ENCODE measurements at places on chromosomes 12 and 14.

DNA sequence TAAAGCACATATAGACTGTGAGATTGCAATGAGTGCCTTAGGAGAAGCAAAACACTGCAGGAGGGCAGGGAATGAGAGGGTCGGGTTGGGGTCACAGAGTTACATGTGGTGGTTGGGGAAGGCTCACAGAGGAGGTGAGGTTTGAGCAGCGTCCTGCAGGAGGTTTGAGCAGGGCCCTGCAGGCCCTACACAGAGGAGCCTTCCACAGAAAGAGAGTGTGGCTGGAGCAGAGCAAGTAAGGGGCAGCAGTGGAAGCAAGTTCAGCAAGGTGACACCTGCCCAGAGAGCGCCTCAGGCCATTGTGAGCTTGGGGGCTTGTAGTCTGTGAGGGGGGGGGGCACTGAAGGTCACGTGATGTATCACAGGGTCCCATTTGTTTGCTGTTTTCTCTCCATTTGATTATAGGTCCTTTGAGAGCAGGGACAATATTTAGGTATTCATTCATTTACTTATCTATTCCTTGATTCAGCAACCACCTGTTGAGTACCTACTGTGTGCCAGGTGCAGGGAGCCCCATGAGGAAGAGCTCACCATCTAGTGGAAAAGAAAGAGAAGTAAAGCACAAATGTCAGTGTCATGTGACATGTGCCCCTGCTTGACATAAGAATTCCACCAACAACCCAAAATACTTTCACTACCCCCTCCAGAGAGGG, 56.6 kb downstream of the GALNT16 start:
- DNase-seq, result no peak

- DNase-seq, result no peak
These were observed 9.1 kb downstream of the C12orf76 start for GRCh38 chr12:110039085-110039807.

DNA sequence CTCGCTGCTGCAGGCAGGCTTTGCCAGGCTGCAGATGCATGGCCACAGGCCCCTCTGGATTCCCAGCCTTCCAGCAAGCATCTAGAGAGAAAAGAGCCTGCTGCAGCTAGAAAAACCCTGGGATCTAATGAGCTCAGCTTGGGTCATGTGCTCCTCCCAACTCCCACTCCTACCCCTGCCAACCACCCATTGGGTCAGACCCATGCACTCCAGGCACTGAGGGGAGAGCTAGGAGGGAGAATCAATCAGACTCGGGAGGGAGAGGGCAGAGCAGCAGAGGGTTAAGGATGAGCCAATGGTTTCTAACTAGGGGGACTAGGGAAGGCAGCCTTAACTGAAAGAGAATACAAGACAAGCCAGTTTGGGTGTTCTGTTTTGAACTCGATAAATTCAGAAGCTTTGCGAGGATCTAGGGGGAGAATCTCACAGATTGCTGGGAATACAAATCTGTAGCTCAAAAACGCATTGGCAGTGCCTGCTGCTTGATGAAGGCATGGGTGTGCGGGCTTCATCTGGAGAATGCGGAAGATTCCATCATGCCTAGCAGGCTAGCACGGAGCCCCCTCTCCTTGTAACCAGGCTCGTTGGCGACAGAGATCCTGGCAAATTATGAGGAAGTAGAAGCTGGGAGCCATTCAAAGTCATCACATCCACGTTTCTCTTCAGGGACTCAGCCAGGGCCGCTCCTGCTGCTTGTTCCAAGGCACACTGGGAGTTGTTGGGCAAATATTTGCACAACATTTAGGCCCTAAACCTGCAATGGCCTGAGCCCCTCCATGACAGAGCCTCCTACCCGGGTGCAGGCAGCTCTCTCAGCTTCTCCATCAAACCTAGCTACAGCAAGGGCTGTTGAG, 56.4 kb downstream of the VCPKMT start:
- no peak for DNase-seq

GRCh38 chr12:95408201-95408600, 65.8 kb upstream of the METAP2 start:
- no peak for DNase-seq

DNA sequence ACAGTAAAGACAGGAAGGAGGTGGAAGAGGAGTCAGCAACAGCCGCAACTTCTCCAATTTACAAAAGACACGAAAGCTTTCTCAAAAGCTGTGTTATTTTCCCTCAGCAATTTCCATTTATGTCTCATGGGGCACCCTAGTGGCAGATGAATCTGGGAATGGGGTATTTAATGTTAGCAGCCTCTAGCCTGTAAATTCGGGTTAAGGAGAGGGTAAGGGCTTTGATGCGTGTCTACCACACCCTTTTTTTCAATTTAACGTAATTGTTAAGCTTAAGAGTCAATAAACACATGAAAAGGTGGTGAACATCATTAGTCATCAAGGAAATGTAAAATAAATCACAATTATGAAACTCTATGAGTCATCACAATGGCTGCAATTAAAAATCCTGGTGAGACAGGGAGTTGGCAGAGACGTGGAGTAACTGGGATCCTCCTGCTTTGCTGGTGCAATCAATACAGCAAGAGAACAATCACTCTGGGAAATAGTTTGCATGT, 986.4 kb downstream of the AACS start:
- no peak for DNase-seq

DNA sequence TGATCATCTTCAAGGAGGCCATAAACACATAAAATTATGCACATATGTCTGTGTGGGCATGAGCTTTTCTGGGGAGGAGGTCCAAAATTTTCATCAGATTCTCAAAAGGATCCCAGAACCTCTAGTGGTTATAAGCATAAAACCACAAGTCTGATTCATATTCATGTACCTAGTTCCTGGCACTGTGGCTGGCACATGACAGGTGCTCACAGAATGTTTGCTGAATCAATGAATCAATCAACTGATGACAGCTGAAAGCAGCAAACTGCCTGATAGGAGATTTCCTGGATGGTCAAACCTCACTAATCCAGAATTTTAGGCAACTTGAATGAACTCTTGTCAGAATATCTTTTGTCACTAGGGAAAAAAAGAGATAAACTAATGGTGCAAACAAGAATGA, 13.5 kb upstream of the CMKLR1 start:
- DNase-seq, result no peak

- DNase-seq, result no peak
These were observed 365.4 kb upstream of the ATP2B1 start for GRCh38 chr12:90074086-90074485.

DNA sequence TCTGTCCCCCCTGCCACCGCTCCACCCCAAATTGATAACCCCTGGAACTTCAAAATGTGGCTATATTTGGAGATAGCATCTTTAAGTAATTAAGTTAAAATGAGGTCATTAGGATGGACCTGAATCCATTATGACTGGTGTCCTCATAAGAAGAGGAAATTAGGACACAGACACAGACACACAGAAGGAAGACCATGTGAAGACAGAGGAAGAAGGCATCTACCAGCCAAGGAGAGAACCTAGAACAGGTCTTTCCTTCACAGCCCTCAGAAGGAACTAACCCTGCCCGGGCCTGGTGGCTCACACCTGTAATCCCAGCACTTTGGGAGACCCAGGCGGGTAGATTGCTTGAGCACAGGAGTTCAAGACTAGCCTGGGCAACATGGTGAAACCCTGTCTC, 3.6 kb upstream of the HRK start:
- no peak for DNase-seq

- no peak for DNase-seq
These were observed 337.7 kb upstream of the GARIN6 start for GRCh38 chr12:99309812-99310211.

- DNase-seq, result no peak
These were observed 64.8 kb downstream of the DACT1 start for GRCh38 chr14:58702441-58703160.

DNA sequence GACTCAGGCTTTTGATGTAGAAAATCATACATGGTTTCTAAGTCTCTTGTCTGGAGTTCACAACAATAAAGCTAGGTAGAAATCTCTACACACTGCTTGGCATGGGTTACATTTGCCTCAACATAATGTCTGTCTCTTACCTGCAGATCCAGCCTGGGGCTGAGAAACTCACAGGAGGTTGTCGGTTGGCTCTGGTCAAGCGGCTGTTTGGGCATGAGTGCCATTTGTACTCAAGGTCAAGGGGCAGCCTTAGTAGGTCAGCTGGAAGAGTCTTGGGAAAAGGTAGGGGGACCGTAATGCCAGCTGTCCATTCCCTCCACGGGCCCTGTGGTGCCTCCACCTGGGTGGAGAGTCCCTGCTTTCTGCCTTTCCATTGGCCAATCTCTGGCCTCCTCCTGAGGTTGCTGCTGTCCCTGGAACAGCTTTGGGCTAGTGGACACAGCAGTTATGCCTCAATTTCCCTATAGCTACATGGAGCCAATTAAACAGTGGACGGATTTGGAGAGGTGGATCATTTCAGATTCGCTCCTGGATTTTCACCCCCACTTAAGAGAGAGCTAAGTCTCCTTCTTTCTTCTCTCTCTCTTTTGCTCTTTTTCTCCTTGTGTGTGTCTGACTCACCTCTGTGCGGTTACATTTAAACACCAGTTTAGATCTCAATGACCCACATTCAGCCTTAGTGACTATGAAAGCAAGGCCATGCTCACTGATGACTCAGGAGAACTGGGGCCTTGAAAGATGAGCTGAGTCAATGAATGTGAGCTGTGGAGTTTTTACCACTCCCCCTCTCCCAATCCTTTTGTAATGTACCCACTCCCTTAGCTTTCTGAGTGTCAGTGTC, 132.8 kb upstream of the HIF1A start:
- no peak for DNase-seq

DNA sequence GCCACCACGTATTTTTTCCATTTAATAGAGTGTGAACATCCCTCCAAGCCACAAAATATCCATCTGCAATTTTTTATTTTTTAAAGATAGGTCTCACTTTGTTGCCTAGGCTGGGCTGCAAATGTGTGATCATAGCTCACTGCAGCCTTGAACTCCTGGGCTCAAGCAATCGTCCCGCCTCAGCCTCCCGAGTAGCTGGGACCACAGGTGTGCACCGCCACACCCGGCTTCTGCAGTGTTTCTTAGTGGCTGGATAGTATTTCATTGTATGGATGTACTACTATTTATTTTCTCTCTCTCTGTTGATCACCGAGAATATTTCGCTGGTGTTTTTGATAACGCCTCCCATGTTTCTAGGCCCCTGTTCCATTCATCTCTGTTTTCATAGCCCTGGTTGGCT, 17.5 kb downstream of the MLXIP start:
- no peak for DNase-seq

DNA sequence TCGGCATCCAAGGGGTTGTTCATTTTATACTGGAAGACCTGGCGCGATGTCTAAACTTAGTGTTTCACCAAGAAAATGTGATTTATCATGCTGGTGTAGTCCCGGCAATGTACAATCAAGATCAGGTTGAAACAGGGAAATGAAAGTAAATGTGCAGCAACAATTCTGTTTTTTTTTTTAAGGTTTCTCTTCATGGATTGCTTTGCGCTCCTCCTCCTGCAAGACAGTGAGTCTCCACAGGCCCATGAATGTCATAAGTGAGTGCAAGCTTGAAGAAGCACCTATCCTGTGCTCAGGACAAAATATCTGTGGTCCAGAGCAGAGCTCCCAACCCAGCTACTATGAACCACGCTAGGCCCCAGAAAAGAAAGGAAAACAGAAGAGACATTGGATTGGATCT, 143.4 kb downstream of the KCNK10 start:
- no peak for DNase-seq

DNA sequence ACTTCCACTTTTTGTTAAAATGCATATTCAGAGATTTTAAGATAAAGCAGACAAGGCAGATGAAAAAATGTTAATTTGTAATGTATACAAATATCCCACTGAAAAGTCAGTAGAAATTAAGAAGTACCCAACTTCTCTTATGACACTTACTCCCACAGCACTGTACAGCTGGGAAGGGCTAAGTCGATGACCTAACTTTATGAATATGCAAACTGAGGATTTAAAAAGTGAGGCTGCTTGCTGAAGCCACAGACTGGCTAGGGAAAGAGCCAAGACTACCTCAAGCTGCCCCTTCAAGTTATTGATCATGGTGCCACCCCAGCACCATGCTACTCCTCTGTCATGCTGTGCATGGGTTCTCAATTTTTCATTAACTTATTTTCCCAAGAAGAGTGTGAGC, 17.0 kb downstream of the PPM1H start:
- DNase-seq, result no peak

GRCh38 chr14:25411781-25412757, 362.1 kb upstream of the STXBP6 start:
- no peak for DNase-seq

- DNase-seq, result no peak
These were observed 48.7 kb downstream of the ST8SIA1 start for GRCh38 chr12:22285846-22286245.

DNA sequence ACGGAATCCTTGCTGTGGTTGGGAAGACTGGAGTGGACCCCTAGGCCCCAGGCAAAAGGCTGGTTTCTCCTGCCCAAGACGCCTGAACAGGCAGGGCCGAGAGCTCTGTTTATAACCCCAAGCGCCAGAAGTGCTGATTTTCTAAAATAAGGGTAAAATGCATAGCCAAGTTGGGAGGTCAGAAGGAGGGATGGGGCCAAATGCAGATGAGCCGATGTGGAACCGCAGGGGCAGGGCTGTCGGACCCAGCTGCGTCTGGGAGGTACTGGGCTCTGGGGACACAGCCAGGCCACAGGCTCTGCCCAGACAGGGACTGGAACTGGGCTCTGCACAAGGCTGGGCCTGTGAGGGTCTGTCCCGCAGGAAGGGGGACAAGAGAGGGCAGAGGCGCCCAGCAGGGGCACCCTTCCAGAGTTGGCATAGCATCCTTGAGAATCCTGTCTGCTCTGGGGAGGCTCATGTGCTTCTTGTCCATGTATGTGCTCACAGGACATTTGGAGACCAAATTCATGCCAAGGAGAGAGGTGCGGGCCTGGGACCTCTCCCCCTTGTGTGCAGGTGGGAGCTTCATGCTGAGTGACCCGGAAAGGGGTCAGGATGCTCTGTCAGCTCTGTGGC, 49.1 kb downstream of the JAG2 start:
- DNase-seq, result no peak

DNA sequence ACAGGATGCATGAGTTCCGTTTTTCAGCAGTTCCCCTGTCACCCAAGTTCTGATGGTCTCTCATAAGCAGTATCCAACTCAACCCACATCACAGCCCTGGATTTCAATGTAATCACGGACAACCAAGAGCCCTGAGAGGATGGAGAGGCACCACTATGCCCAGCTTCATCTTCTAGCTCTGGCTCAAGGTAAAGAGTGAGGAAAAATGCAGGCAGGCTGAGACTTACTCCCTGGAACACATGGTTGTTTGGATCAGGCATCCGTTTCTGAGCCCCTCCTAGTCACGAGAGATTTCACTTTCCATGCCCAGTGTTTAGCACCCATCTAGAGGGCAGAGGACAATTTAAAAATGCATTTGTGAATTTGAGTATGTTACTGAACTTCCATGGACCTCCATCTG, 45.0 kb downstream of the ANO2 start:
- no peak for DNase-seq

GRCh38 chr14:44981198-44981597, 19.2 kb downstream of the TOGARAM1 start:
- DNase-seq, result no peak

- DNase-seq, result no peak
These were observed 184.7 kb downstream of the TBX5 start for GRCh38 chr12:114221136-114221833.

- DNase-seq, result no peak
These were observed 45.6 kb downstream of the GPHB5 start for GRCh38 chr14:63273129-63273528.

GRCh38 chr14:61280526-61281185, 482 bp downstream of the TMEM30B start:
- DNase-seq, result peak; percentile 45

GRCh38 chr12:25876383-25877045, 82.0 kb upstream of the RASSF8 start:
- DNase-seq, result no peak

- no peak for DNase-seq
These were observed 1193.7 kb downstream of the GALC start for GRCh38 chr14:86799244-86799647.
